ENCODE measurements at places on chromosomes 16 and 17.

DNA sequence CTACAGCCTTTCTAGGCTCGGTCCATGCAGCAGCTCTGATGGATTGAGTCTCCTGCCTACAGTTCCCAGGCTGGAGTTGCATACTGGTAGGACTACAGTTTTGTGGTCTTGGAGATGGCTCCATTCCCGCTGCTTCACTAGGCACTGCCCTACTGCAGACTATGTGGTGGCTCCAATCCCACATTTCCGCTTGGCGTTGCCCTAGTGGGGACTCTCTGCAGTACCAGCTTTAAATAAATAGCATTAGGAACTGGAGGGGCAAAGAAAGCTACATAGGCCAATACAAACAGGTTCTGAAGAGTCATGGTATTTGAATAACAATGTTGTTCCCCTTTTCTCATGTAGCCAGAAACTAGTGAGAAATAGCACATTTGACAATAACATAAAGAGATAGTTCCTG is 5.4 kb upstream of the GOSR2 start:
- no peak for DNase-seq

GRCh38 chr16:71627731-71628181 is 1.8 kb downstream of the MARVELD3 start:
- DNase-seq = no peak

- no peak for DNase-seq
These were observed 25.5 kb upstream of the ALKBH5 start for GRCh38 chr17:18158022-18158600.

- DNase-seq = no peak
These were observed 8.2 kb downstream of the MTSS2 start for GRCh38 chr16:70677499-70678120.

- no peak for DNase-seq
These were observed 3.4 kb downstream of the CMTM4 start for GRCh38 chr16:66693149-66693548.

- peak; percentile 37 for DNase-seq
These were observed 520 bp downstream of the JPT2 start for GRCh38 chr16:1678500-1679098.

DNA sequence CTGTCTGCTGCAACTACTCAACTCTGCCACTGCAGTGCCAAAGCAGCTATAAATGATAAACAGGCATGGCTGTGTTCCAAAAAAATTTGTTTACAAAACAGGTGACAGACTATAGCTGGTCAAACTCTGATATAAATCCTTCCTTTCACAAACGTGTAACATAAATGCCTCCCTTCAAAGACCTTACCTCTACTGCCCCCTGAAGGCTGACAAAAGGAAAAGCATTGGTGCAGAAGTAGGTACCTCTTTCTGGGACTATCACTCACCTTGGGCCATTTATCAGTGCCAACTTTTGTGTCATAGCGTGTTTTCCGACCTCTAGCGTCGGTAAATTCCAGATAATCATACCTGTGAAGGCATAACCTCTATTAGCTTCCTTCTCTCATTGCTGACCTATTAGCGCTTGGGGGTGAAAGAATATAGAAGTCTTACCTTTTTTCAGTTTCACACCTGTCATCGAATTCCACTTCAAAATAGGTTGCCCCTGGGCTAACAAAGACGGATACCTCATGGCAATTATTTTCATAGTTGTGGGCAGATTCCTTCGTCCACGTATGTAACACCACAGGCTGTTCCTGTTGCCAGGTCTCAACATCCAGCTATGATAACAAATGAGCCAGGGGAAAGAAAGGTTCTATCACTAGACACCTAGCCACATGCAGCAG is 67.9 kb downstream of the ZZEF1 start:
- DNase-seq = no peak

- no peak for DNase-seq
These were observed 1.5 kb upstream of the CLEC10A start for GRCh38 chr17:7081341-7082062.

- DNase-seq = no peak
These were observed 323.9 kb downstream of the CPPED1 start for GRCh38 chr16:12479751-12480150.

GRCh38 chr16:73871088-73871733 is 425.4 kb upstream of the PSMD7 start:
- no peak for DNase-seq

DNA sequence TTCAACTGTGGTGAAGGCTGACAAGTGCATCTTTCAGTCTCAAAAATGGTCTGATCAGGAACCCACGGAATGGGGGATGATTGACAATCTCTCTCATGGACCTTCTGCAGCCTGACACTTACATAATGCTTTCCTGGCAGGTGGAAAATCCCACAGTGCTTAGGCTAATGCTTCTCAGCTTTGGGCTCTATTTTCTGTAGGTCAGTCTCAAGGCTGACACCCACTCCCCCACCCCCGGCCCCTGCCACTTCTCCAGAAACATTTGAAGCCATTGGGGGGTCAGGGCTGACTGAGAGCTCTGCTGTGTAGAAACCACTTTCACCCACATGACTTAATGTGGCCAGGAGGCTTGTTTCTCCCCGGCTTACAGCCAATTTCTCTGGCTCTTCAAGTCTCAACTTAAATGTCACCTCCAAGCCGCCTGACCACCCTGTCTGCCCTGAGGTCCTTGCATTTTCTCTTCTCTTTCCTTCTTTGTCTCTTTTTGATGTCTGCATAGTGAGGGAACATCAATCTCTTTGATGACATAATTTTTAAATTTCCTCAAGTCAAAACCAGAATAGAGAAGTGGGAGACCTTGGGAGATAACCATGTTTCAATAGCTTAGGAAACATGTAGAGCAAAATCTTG is 16.7 kb upstream of the IRF8 start:
- DNase-seq = no peak

GRCh38 chr17:82424863-82425159 is 6.4 kb upstream of the OGFOD3 start:
- DNase-seq = no peak

DNA sequence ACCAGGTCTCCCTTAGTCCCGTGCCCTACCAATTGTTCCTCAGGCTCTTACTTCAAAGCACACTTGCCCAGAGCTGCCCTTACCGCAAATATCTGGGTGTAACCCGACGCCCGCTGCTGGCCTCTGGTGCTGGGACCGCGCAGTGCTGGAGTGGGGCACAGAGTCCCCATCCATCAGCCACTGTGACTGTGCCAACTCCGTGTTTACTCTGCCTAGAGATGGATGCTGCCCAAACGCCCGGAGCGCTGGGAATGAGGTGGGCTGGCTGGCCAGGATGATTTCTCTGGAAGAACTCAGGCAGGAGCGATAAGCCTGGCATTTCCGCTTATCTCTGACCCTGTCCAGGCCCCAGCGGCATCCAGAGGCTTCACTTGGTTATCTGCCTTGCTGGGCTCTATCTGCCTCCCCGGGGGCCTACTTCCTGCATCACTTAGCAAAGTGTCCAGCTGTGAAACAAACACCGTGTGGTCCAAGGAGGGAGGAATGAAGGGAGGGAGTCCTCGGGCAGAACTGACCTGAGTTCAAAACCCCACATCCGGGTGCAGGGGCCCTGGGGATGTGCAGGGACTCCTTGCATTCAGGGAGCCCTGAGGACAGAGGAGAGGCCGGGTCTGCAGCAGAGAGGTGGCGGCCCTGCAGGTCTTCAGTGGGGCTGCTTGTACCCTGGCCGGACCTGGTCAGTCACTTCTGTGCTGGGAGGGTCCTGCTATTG is 9.4 kb upstream of the MYLK3 start:
- DNase-seq = no peak

- DNase-seq = no peak
These were observed 16.0 kb downstream of the SMIM36 start for GRCh38 chr17:55495239-55495638.

GRCh38 chr16:86748652-86749051 is 170.3 kb downstream of the FOXL1 start:
- DNase-seq = no peak

GRCh38 chr17:59093702-59094231 is 12.9 kb downstream of the TRIM37 start:
- DNase-seq = peak; percentile 31

- no peak for DNase-seq
These were observed 29.7 kb upstream of the DLX4 start for GRCh38 chr17:49939318-49939717.

DNA sequence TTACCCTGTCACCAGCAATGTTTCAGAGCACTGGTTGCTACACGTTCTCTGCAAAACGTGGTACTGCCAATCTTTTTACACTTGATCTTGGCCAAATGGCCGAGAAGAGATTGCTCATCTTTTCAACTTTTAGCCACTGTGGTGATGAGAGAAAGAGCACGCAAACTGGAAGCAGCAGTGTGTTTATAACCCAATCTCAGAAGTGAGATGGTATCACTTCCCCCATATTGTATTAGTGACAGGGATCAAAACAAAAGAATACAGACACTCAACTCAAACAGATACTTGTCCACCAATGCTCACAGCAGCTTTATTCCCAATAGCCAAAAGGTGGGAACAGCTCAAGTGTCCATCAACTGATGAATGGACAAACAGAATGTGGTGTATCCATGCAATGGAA is 72.1 kb upstream of the FA2H start:
- no peak for DNase-seq

- no peak for DNase-seq
These were observed 22.4 kb downstream of the RBL2 start for GRCh38 chr16:53456625-53457024.

- no peak for DNase-seq
These were observed 481.3 kb downstream of the TMEM114 start for GRCh38 chr16:8108991-8109509.

DNA sequence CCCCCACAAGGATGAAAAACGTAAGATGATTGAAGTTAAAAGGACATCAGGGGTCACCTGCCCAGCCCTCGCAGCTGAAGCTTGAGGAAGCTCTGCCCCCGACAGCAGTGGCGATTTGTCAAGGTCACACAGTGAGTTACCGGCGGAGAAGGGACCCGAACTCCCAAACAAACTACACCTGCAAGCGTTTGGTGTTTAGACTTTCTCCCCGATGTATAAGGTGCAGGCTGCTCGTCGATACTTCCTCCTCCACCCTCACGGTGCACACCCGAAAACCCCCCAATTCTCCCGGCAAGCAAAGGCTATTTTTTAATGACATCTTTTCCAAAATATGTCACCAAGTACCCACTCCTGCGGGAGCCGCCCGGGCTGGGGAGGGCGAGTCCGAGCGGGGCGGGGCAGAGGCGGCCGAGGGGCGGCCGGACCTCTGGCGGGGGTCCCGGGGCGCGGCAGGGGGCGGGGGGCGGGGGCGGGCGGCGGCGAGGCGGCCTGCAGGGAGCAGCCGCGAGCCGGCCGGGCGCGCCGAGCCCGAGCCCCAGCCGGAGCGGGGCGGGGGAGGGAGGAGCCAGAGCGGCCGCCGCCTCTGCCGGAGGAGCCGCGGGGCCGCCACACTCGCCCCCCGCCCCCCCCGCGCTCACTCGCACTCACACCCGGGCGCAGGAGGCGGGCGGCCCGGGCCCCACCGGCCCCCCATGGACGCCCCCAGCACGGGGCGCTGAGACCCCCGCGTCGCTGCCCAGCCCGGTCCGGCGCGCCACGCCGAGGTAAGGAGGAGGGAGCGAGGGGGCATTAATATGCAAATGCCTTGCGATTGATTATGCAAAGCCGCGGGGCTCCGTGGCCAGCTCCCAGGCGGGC is at the start of gene THRA:
Gene THRA, plus strand, starts transcription at position 637 of the 858 bp plus-strand sequence. CDS start 11,524 bp downstream, outside the sequence.
- DNase-seq = peak; percentile 78

DNA sequence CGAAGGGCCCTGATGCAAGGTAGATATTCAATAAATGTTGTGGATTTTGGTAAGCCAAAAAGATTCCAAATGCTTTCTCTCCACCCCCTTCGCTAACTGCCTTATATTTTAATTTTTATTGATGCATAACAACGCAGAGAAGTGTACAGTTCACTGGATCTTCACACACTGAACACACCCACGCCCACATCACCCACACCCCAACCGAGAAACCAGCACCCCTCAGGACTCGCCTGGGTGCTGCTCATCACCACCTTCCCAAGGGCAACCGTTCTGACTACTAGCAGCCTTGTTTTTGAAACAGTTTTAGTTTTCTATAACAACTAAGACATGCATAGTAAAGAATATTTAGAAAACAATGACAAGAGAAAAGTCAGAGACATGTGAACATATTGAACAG is 9.1 kb upstream of the PLCG2 start:
- DNase-seq = no peak

DNA sequence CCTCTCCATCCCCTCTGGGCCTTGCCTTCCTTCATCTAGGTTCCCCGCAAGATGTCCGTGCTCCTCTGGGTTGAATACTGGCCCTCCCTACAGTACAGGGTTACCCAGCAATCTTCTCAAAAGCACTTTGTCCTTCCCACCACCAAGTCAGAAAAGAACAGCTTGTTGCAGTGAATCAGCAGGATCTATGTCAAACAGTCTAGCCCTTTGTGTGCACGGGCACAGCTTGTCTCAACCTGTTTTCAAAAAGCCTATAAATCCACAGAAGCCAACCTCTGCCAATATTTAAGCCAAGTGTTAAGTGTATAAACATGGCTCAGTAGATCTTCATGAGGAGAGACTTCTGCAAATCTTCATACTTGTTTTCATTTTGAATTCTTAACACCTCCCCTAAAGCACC is 25.2 kb downstream of the C17orf67 start:
- DNase-seq = peak; percentile 17

GRCh38 chr17:8739097-8739496 is 5.5 kb downstream of the CCDC42 start:
- no peak for DNase-seq

- no peak for DNase-seq
These were observed 18.2 kb upstream of the CMTM4 start for GRCh38 chr16:66714654-66715307.

DNA sequence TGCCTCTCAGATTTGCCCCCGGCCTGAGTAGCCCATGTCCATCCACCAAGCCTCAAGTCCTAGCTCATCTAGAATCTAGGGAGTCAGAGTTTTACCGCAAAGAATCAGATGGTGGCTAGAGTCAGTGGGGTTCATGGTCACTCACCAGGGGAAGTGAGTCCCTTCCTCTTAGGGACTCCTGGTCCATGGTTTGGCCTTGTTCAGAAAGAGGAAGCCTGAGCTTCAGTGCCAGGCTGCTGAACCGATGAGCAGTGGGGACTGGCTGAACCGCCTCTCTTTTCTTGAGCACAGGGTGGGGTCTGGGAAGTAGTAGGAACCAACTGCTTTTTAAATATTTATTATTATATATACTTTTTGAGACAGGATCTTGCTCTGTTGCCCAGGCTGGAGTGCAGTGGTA is 160.3 kb downstream of the NTN1 start:
- no peak for DNase-seq
